ENCODE measurements at places on chromosomes 12 and 14. TPM values are rescaled to one million over a fixed set of nuclear protein-coding genes. Genes with fewer than 3 reads are reported as not detected.

The PRB2 gene
- not detected for total RNA-seq

The TBC1D30 gene
- 11.5 TPM for total RNA-seq

The TAS2R43 gene
- not detected for total RNA-seq

The CCND2 gene
- 57.7 TPM for total RNA-seq

The APOLD1 gene
- total RNA-seq = 11.0 TPM

The DUSP6 gene
- 196 TPM for total RNA-seq

The PLEK2 gene
- 2.3 TPM for total RNA-seq

The CDH24 gene
- 5.6 TPM for total RNA-seq

The SERPINA9 gene
- not detected for total RNA-seq

The NELL2 gene
- total RNA-seq = 6.6 TPM

The ZBTB42 gene
- total RNA-seq = 13.1 TPM

The SPIC gene
- not detected for total RNA-seq

The CLEC6A gene
- total RNA-seq = 3.4 TPM

The LETMD1 gene
- 69.6 TPM for total RNA-seq

The AQP6 gene
- 0.09 TPM for total RNA-seq

The CSRP2 gene
- 23.3 TPM for total RNA-seq

The SLC16A7 gene
- 13.3 TPM for total RNA-seq

The BATF gene
- total RNA-seq = 6.7 TPM

The STON2 gene
- total RNA-seq = 34.3 TPM

The RCOR1 gene
- total RNA-seq = 53.6 TPM

The EIF2S3B gene
- total RNA-seq = 0.68 TPM

The GYS2 gene
- total RNA-seq = not detected

The MFAP5 gene
- 50.2 TPM for total RNA-seq

The FGD6 gene
- total RNA-seq = 22.9 TPM

The FOXN4 gene
- not detected for total RNA-seq

The STAC3 gene
- total RNA-seq = 8.7 TPM

The HAL gene
- 7.3 TPM for total RNA-seq

The CLEC9A gene
- 0.30 TPM for total RNA-seq

The HOXC4 gene
- 0.47 TPM for total RNA-seq

The IL22 gene
- not detected for total RNA-seq

The B4GALNT1 gene
- 0.89 TPM for total RNA-seq

The SYNDIG1L gene
- 1.6 TPM for total RNA-seq

The KRT74 gene
- total RNA-seq = not detected

The ACSS3 gene
- 32.4 TPM for total RNA-seq

The DDX11 gene
- total RNA-seq = 8.9 TPM

The RTL1 gene
- total RNA-seq = not detected

The LALBA gene
- total RNA-seq = not detected

The APOF gene
- total RNA-seq = not detected

The FAM90A1 gene
- 0.47 TPM for total RNA-seq

The USP44 gene
- total RNA-seq = 17.8 TPM
